ENCODE measurements at places on chromosomes 6 and 20.

DNA sequence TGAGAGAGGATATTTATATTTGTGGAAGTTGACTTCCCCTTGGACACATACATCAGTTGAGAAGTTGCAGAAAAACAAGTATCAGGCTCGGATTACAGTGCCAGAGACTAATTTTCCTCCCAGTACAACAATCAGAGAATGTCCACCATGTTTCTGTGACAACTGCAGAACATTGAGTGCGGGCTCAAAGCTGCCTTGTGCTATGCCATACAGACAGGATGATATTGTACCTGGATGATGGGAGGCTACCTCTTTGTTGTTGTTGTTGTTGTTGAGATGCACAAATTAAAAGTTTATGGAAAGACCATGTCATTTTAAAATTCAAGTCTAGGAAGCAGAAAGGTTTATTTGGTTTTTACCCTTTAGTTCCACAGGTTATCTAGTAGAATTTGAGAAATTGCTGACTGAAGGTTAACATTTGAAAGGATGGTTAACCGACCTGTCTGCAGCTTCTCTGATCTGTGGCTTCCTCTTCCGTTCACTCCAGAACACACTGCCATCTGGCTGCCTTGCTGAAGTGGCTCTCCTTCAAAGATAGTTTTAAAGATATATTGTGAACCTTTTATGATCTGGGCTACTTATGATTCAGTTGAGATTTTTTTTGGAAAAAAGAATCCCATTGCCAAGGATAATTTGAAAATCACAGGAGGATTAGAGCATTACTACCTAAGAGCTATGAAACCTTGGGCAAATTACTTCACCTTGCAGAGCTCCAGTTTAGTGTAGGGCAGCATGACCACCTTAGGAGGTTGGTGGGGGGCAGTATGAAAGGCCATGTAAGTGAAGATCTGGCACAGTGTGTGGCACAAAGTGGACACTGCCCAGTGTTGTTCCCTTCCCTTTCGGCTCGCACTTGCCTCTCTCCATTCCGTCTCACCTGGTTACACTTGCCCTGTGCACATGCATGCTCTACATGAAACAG lies 15.9 kb downstream of the TMEM200A start:
- DNase-seq, result no peak

GRCh38 chr20:20664795-20665589 lies 47.5 kb downstream of the RALGAPA2 start:
- DNase-seq, result no peak

GRCh38 chr6:31574106-31575061 lies 981 bp upstream of the TNF start:
- peak; percentile 27 for DNase-seq

DNA sequence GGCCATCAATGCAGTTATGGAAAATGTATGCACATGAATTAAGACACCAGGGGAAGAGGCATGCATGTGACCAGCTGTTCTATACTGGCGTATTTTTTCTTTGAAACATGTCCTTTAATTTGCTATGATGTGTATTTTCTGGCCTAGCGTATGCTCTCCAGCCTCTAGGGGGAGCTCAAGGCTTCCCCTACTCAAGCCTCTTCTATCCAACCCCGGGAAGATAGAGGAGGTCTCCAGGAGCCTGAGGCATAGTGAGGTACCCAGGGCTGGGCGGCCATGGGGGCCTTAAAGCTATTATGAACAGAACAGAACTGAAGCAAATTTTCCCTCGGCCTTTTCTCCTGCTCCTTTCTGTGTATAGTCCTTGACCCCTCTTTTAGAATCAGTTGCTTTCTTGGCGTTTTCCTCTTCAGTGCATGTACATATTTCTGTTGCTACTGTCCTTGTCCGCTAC lies 528.9 kb downstream of the MAFB start:
- no peak for DNase-seq

DNA sequence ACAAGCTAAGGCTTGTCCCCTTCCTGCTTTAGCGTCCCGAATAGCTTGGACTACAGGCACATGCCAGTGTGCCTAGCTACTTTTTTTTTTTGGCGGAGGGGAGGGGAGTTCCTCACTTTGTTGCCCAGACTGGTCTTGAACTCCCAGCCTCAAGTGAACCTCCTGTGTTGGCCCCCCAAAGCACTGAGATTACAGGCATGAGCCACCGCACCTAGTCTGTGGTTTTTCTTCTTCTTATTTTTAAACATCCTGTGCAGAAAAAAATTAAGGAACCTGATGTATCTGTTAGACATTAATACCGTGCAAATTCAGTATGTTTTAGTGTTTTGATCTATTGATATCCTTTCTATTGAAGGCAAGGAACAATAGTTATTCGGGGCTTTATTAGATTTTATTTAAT lies 25.7 kb downstream of the HIVEP1 start:
- no peak for DNase-seq

DNA sequence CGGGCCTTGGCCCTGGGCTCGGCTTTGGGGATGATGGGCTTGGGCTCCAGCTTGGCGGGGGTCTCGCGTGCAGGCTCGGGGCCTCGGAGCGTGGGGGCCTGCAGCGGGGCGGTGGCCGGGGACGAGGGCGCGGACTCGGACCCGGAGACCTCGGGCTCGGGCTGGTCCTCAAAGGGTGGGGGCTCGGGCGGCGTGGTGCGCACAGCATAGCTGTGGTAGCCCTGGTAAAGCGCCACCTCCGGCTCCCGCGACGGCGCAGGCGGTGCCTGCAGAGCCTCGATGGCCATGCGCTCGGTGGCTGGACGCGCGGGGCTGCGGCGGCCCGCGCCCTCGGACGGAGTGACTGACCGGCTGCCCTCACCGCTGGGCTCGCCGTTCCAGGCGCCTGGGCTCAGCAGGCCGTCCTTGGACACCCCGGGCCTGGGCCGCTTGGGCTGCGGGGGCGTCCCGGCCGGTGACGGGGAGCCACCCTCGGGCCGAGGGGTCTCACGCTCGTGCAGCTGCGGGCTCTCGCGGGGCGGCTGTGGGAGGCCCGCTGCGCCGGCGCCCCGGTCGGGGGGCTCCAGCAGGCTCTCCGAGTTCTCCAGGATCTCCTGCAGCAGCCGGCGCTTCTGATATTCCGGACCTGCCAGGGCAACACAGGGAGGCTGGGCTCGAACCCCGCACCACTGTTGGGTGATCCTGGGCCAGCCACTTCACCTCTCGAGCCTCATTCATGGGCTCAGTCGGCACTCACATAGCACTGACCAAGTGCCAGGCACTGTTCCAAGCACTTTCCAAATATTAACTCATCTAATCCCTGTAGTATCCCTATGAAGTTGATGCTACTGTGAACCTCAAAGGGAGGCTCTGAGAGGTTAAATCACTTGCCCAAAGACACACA lies 71.0 kb downstream of the JPH2 start:
- no peak for DNase-seq
